ENCODE measurements at places on chromosomes 7 and 10.

DNA sequence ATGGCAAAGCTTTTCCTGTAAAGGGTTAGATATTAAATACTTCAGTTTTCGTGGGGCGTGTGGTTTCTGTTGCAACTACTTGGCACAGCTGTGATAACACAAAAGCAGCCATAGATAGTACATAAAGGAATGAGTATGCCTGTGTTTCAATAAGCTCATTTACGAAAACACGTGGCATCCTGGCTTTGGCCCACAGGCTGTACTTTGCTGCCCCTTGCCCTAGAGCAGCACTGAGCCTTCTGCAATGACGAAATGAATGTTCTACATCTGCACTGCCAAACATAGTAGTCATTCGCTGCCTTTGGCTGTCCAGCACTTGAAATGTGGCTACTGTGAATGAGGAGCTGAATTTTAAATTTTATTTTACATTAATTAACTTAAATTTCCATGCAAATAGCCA is 376.2 kb upstream of the TPK1 start:
- DNase-seq, result no peak

DNA sequence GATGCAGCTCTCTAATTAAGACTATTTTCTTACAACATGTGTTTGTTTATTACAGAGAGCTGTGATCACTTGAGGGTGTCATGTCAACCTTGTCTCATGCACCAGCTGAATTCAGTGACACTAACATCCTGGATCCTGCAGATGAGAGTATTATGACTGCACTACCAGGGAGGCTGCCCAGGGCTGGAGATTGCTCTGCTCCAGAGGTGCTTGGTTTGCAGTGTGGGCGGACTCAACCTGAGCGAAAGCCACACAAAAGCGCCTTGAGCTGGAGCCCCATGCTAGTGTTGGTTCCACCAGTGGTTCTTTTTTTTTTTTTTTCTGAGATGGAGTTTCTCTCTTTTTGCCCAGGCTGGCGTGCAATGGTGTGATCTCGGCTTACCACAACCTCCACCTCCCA is 33.8 kb upstream of the ATXN7L1 start:
- DNase-seq, result no peak

GRCh38 chr10:85531706-85532105 is 834.9 kb downstream of the GRID1 start:
- DNase-seq, result no peak

GRCh38 chr7:2934211-2934731 is 90.2 kb upstream of the GNA12 start:
- no peak for DNase-seq

DNA sequence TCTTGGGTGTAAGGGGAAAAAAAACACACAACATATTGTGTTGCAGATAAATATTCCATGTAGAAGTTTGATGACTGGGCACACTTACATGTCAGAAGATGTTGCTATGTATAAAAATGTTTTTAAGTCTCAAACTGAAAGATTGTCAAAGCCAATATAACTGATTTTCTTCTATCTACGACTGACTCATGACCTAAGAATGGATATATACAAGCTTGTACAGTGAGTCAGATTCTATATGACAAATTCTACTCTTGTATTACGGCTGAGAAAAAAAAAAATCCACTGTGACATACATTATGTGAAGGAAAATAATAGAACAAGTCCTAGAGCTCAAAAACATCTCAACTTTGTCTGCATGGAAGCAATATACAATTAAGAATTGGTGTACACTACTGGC is 343.0 kb upstream of the PCDH15 start:
- no peak for DNase-seq

DNA sequence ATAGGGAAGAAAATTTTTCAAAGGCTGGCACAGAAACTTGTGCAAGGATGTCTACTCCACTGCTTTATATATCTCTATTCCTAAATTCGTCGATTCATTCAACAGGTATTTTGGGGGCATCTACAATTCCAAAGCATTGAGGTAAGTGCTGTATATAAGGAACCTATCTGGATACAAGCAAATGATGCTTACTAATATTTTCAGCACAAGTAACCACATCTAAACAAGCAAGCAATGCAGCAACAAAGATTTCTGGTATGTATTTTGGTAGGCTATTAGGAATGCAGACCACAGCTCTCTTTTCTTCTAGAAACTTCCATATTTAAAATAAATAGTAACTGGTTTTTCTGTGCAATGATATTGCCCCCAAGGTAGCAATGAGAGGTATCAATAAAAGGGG is 183.9 kb downstream of the SGMS1 start:
- no peak for DNase-seq

- DNase-seq, result no peak
These were observed 51.0 kb downstream of the FAM204A start for GRCh38 chr10:118291122-118291521.

- DNase-seq, result no peak
These were observed 408.0 kb downstream of the HGF start for GRCh38 chr7:81361769-81362312.

- peak; percentile 12 for DNase-seq
These were observed 25.4 kb upstream of the ELN start for GRCh38 chr7:74002474-74003017.

- no peak for DNase-seq
These were observed 117.5 kb upstream of the HGF start for GRCh38 chr7:81887098-81888090.

DNA sequence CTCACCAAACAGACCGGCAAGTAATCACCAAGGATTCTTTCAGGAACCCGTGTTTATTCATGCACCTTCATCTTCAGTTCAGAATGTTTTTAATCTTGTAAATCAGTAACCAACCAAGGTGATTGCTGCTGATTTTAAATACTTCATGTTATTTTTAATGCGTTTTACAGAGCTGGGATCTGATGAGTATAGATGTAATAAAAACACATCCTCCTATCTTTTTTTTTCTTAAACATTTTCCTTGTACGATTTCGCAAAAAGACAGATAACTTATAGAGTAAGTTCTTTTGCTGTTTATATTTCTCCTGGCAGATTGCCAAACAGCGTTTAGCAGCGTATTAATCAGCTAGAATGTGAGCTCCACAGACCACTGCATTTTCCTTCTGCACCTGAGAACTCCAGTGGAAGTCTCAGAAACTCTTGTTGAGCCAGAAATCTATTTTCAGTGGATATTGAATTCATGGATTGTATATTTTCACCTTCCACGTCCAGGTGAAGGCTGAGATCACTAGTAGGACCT is 397.8 kb upstream of the NRP1 start:
- no peak for DNase-seq

- DNase-seq, result no peak
These were observed 46.5 kb downstream of the PRR15 start for GRCh38 chr7:29610086-29610485.

DNA sequence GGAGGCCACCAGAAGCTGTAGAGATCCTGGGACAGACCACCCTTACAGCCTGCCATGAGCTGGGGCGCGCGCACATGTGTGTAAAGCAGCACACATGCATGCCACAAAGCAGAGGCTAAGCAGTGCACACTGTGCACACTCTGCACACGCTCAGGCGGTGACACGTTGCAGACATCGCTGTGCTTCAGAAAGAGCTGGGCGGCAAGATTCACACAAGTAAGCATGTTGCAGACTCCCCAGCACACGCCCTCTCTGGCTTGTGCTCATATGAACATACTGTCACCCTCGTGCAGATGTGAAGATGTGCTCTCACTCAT is 478.9 kb downstream of the DNAJB6 start:
- DNase-seq, result no peak

DNA sequence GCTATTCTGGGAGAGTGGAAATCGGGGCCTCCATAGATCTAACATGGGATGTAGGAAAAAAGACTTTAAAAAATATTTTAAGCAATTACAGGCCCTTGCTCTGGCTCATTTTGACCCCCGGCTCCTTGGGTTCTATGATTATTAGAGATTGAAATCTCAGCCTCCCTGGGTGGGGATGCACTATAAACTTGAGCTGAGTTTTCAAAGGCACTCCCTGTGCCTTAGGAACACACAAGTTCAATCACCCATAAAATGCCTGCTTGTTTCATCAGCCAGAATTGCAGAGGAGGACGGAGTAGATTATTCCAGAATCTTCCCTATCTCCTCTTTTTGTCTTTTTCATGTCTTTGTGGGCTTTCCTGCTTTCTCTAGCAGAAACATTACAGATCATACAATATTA is 145.4 kb downstream of the CUBN start:
- no peak for DNase-seq

- no peak for DNase-seq
These were observed 451.1 kb upstream of the ZMIZ1 start for GRCh38 chr10:78617631-78618030.

DNA sequence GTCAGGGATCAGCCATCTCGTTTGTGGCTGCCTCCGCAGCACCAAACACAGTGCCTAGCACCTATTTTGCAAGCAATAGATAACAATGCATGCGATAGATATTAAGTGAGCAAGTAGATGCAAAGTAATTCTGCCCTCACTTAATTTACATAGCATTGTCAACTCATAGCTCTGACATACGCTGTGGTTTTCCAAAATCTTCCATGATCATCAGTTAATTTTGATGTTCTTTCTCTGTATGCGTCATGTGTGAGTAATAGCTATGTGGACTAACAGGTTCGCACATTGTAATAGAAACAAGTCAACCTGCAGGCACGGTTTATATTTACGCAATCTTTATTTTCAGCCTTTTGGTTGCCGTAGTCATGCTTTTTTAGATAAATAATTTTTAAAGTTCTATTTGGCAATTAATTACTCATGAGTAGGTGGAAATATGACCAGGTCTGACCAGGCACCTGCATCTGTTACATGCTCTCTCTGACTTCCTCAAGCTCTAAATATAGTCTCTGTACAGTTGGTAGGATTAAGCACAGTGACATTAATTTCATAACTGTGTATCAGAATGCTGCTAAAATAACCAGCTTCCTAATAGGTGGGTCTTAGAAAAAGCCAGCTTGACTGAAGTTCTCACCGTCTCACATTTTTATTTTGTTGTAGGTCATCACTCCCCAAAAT is 13.3 kb downstream of the MAP3K8 start:
- no peak for DNase-seq

- DNase-seq, result no peak
These were observed 97.7 kb downstream of the TAF3 start for GRCh38 chr10:7915923-7916536.

DNA sequence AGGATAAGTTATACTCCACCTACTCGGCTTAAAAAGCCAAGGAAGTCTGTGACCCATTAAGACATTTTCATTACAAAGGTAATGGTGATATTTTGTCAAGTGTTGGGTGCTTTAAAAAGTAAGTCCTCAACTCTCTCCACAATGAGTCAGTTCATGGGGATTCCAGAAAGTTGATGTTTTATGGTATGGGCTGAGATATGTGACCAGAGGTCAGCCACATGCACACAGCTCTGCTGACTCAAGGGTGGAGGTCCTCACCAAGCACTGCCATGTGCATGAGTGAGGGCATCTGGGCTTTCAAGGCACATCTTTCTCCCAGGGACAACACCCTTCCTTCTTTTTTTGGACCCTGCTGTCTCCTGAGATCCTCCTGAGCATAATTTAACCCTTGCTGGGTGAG is 292.9 kb downstream of the PTEN start:
- DNase-seq, result no peak

GRCh38 chr10:30751678-30752331 is 122.3 kb upstream of the LYZL2 start:
- DNase-seq, result no peak

GRCh38 chr10:82572744-82573143 is 697.8 kb downstream of the NRG3 start:
- DNase-seq, result no peak
